Chondrocyte (in vitro differentiated cells): ENCODE measurements at places on chromosomes 3 and 15.

DNA sequence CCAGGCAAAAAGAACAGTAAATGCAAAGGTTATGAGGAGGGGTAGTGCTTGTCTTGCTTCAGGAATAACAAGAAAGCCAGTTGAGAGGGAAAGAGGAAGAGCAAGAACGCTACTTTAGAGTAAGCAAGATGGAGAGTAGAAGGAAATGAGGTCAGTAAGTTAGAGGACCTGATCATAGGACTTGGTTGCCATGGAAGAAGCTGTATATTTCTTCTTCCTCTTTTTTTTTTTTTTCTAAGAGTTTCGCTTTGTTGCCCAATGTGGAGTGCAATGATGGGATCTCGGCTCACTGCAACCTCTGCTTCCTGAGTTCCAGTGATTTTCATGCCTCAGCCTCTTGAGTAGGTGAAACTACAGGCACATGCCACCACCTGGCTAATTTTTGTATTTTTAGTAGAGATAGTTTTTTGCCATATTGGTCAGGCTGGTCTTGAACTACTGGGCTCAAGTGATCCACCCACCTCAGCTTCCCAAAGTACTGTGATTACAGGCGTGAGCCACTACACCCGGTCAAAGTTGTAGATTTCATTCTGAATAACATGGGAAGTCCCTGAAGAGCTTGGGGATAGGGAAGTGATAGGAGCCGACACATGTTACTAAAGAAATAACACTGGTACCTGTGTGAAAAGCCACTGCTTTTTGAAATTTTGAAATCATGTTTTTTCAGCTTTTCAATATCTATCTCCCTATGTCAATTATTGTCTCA is 527.9 kb upstream of the NAALADL2 start:
- H3K4me1 ChIP-seq, result peaks cover 24% of the 10 kb centered on the region
- no peak overlapping the region for H3K27ac ChIP-seq

DNA sequence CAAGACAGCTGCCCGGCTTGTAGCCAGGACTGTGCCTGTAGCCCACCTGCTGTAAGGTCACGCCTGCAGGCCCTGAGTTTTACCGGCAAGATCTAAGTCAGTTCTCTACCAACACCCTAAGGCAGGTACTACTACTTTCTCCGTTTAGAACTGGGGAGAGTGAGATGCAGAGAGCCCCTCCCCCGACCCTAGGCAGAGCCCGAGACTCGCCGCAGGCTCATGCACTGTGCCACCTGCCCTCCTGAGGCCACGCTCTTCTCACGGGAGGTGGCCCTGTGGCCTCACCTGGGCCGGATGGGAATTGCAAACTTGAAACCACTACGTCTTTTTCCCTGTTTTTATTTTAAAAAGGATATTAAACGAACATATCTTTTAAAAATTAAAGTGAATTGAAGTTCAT is 36.9 kb upstream of the PCSK6 start:
- no peak overlapping the region for H3K27ac ChIP-seq
- peaks cover 36% of the 10 kb centered on the region for H3K27me3 ChIP-seq
- H3K4me3 ChIP-seq, result no peak overlapping the region
- no peaks in the 10 kb centered on the region for H3K36me3 ChIP-seq
- H3K4me1 ChIP-seq, result peaks cover 4% of the 10 kb centered on the region
- no peak for DNase-seq

- no peak overlapping the region for H3K4me3 ChIP-seq
- peaks cover 3% of the 10 kb centered on the region for H3K36me3 ChIP-seq
- peaks cover 22% of the 10 kb centered on the region for H3K4me1 ChIP-seq
- H3K27me3 ChIP-seq, result no peaks in the 10 kb centered on the region
Measured at GRCh38 chr3:143134471-143134870, 14.9 kb downstream of the CHST2 start.

DNA sequence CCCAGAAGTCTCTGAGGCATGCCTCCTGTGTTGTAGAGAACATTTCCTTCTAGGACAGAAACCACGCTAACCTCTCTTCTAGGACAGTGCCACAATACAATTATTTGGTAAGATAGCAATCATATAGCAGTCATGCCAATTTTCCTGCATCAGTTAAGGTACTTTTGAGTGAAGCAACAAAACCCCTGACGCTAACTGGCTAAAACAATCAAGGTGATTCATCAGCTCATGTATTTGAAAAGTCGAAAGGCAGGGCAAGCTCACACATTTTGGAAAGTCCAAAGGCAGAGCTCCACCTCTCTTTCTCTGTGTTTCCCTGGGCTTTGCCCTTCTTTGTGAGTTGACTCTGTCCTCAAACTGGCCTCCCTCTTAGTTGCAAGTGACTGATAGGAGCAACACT is 10.1 kb downstream of the TERC start:
- H3K27me3 ChIP-seq, result peaks cover 11% of the 10 kb centered on the region
- H3K27ac ChIP-seq, result no peak overlapping the region
- H3K4me1 ChIP-seq, result peaks cover 4% of the 10 kb centered on the region
- DNase-seq, result no peak

DNA sequence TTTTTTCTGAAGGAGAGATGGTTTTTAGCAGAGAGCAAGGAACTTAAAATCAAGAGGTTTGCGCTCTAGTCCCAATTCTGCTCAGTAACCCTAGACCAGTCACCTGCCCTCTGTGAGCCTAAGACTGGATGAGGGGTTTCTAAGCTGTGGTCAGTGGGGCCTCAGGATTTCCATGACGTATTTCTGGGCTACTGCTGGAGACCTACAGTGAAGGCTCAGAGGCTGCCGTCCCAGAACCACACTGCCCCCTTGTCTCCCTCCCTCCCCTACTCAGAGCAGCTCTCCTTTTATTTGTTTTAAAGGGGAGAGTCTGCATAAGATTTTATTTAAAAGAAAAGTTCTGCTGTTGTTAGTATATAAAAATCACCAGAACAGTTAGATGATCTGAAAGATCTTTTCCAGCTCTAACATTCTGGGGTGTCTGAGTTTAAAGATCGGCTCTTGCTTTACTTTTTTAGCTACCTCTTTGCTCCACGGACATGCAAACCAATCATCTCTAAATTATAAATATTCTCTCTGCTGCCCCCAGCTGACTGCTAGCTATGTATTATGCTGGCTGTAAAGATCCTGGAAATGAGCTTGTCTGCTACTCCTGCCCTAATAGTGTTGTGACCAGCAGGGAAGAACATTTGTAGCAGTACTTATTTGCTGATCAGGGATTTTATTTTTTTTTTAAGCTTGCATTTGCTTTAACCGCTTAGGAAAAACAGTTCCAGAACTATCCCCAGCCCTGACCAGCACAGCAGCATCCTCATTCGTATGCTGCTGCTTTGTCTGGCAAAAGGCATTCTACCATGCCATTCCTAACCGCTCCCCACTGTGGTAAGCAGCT is 28.6 kb upstream of the NDUFB4 start:
- peaks cover 6% of the 10 kb centered on the region for H3K4me1 ChIP-seq
- DNase-seq, result no peak
- H3K36me3 ChIP-seq, result no peaks in the 10 kb centered on the region
- peak overlapping the region; percentile 68 for H3K4me3 ChIP-seq

GRCh38 chr15:70505411-70505919 is 257.9 kb downstream of the UACA start:
- no peak overlapping the region for H3K4me3 ChIP-seq
- peaks cover 74% of the 10 kb centered on the region for H3K4me1 ChIP-seq
- H3K36me3 ChIP-seq, result peaks cover 3% of the 10 kb centered on the region
- DNase-seq, result peak; percentile 46

DNA sequence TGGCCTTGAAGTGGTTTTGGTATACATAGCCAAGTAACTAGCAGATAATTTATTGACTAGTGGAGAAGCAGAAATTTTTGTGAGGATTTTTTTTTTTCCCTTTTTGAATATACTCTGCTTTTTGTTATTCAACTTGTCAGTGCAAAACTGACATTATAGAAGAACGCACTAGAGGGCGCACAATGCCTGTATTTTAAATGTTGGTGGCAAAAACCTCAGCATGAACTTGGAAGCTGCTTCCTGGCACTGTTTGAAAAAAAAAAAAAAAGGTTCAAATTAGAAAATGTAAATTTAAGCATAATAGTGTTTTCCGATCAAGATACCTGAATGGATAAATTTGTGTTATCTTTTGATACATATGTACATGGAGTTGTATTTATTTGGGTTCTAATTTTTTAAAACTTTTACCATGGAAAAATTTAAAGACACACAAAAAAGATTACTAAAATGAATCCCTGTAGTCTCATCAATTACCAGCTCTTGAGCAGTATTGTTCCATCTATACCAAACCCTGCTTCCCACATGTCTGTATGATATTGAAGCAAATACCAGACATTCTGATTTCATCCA is 56.0 kb downstream of the SLC25A26 start:
- no peak for DNase-seq
- H3K27me3 ChIP-seq, result no peaks in the 10 kb centered on the region
- no peak overlapping the region for H3K27ac ChIP-seq

DNA sequence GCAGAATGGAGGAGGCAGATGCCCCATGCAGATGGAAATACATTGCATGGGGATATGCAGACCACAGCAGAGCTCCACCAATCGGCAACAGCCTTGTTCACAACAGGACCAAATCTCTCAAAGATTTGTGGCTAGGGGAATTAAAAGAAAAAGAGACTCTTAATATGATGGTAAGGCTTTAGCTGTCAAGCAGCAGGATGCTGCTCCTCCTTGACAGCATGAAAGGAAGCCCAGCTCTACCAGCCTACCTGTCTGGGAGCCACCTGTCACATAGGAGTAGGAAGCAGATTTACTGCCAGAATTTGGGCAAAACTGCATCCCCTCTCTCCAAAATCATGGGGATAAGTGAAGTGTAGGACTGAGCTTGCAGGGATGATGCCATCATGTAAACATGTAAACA is 769.6 kb upstream of the ARPP21 start:
- no peaks in the 10 kb centered on the region for H3K4me1 ChIP-seq
- H3K27ac ChIP-seq, result no peak overlapping the region
- DNase-seq, result no peak
- peaks cover 17% of the 10 kb centered on the region for H3K27me3 ChIP-seq
- H3K36me3 ChIP-seq, result no peaks in the 10 kb centered on the region

DNA sequence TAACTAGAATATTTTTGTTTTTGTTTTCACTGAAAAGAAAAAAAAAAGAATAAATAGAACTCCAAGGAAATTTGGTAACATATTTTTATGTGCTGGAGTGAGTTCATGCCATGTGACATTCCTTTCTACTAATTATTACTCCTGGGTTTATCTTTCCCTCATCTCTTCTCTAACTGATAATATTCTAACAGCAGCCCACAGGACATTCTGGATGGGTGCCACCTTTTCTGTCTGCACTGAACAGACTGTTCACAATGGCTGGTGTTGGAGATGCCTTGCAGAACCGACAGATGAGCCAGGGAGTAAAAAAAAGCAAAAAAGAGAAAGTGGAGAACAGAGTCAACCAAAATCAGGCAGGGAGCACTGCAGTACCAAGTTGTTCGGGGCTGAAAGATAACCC is 151.3 kb downstream of the OR4M2 start:
- no peaks in the 10 kb centered on the region for H3K27me3 ChIP-seq
- no peak overlapping the region for H3K4me3 ChIP-seq
- DNase-seq, result no peak
- H3K27ac ChIP-seq, result no peak overlapping the region
- H3K36me3 ChIP-seq, result no peaks in the 10 kb centered on the region

DNA sequence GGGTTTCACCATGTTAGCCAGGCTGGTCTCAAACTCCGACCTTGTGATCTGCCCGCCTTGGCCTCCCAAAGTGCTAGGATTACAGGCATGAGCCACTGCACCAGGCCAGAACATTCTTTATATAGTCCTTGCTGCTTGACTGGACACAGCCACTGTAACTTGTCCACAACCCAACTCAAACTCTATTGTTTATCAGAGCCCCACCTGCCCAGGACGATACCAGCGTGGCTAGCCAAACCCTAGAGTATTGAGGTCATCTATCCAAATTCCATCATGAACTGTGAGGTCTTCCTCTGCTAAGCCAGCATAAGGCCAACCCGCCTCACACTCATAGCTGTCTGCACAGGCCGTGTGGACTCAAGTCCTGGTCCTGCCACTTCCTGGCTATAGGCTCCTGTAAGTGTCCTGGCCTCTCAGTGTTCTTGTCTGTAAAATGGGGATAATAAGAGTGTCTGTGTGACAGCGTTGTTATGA is 63.9 kb downstream of the DAPK2 start:
- no peaks in the 10 kb centered on the region for H3K27me3 ChIP-seq
- H3K4me1 ChIP-seq, result peaks cover 22% of the 10 kb centered on the region
- peak; percentile 21 for DNase-seq
- H3K36me3 ChIP-seq, result no peaks in the 10 kb centered on the region

DNA sequence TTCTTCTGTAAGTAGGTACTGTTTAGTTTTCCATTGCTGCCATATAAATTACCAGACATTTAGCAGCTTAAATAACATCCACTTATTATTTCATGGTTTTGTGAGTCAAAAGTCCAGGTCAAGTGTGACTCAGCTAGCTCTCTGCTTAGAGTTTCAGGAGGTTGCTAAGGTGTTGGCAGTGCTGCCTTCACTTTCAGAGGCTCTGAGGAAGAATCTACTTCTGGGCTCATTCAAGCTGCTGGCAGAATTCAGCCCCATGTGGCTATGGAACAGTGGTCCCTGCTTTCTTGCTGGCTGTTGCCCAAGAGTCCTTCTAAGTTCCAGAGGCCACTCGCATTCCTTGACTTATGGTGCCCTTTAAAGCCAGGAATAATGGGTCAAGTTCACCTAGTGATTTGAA is 4.5 kb downstream of the CFAP44 start:
- H3K4me1 ChIP-seq, result peaks cover 11% of the 10 kb centered on the region
- no peak overlapping the region for H3K4me3 ChIP-seq
- H3K27ac ChIP-seq, result peak overlapping the region; percentile 46
- H3K36me3 ChIP-seq, result peaks cover 2% of the 10 kb centered on the region
- DNase-seq, result no peak

DNA sequence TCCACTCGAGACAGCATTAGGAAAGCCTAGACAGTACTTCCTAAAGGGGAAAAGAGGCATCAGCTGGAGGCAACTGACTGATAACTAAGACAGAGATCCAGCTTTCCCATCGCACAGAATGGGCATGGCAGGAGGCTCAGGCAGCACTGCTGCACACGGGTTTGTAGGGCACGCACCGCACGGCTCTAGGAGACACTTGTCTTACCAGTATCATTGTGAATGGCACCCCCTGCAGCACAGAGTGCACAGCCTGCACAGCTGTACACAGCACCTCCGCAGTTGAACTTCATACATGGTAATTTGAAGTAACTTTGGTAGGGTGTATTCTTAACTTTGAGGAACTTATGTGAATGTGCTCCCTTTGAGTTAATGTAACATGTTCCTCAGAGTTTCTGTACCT is 281.6 kb downstream of the PLCL2 start:
- no peak for DNase-seq
- H3K4me3 ChIP-seq, result no peak overlapping the region
- no peaks in the 10 kb centered on the region for H3K4me1 ChIP-seq

DNA sequence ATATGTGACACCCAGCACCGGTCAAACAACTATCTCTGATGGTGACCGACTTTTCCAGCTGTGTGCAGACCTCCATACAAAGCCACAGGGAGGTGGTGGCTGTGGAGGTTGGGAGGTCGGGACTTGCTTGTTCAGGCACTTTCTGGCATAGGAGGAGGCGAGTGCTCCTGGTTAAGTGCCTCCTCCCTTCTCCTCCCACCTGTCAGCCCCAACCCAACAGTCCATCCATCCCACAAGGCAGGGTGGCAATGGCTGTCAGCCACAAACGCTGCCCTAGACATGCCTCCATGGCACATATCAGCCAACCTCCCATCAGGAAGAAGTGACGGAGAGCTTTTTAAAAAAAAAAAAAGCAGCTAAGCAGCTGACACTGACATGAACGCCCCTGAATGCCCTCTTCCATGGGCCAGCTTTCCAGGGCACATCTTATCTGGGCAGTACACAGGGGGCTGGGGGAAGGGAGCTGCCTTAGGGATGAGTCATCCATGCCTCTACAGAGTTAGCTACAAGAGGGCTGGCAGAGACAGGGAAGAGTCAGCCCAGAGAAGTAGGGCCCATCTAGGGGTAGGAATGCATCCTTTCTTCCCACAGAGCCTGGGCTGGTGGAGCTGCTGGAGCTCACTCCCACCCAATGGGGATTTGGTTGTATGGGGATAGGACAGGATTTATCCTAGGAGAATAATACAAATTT is 41.2 kb downstream of the CCDC12 start:
- no peaks in the 10 kb centered on the region for H3K27me3 ChIP-seq
- no peak for DNase-seq
- H3K36me3 ChIP-seq, result peaks cover 9% of the 10 kb centered on the region
- H3K4me1 ChIP-seq, result peaks cover 61% of the 10 kb centered on the region
- peak overlapping the region; percentile 95 for H3K27ac ChIP-seq
